ENCODE measurements at places on chromosomes 3 and 15. TPM values are rescaled to one million over a fixed set of nuclear protein-coding genes. Genes with fewer than 3 reads are reported as not detected.

DNA sequence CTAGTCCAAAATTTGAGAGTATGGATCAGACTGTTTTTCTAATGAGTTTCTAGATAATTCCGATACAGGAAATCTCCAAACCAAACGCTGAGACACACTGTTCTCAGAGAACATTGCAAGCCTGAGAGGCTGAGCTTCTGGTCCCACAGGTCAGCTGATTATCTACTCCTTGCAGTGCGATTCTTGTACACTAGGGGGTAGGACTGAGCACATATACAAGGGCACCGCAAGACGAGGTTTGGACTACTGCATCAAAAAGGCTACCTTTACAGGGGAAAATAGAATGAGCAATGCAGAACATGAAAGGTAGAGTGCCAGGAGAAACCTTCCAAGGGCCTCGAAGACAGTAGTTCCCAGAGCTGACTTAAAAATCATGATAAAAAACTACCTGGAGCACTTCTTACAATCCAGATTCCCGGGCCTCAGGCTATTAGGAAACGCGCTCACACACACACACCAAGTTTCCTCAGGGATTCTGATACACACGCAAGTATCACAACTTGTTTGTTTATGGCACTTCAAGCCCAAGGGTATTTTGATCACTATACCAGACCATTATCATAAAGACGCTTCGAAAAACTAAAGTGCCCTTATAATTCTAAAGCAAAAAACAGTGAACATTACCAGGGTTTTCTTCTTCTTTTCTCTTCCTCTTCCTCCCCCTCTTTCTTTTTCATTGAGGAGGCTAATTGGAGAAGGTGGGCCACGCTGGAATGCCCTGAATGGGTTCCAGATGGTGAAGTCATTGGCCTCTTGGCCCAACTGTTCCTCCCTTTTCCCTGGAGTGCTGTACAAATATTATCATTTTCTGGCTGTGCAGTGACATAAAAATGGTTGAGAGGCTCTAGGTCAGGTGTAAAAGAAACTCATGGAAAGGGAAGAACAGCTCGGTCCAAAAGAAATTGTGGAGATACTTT is 61.8 kb downstream of the SLC12A8 start:
- DNase-seq, result no peak

DNA sequence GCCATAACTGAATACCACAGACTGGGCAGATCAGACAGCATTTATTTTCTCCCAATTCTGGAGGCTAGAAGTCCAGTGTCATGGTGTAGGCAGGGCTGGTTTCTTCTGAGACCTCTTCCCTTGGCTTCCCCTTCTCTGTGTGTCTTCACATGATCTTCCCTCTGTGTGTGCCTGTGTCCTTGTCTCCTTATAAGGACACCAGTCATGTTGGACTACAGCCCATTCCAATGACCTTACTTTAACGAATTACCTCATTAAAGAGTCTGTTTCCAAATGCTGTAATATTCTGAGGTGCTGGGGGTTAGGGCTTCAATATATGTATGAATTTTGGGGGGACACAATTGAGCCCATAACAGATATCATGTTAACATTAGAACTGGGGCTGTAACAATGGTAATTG is 13.3 kb upstream of the RARRES1 start:
- no peak for DNase-seq

DNA sequence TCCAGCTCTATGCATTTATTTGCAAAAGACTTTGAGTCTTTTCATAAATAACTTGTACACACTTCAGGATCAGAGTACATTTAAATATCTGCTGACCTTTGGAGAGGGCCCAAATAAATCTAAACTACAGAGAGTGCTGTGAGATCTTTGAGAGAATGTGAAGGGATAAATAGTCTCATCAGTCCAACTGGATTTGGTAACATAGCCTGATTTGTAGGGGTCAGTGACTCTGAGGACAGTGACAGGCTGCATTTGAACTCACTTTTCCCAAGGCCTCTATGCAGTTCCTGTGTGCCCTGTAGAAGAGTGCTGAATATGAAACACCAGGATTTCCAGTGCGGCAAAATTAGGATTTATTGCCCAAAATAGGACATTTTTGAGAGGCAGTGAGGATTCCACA is 136.2 kb downstream of the ZPLD1 start:
- no peak for DNase-seq

DNA sequence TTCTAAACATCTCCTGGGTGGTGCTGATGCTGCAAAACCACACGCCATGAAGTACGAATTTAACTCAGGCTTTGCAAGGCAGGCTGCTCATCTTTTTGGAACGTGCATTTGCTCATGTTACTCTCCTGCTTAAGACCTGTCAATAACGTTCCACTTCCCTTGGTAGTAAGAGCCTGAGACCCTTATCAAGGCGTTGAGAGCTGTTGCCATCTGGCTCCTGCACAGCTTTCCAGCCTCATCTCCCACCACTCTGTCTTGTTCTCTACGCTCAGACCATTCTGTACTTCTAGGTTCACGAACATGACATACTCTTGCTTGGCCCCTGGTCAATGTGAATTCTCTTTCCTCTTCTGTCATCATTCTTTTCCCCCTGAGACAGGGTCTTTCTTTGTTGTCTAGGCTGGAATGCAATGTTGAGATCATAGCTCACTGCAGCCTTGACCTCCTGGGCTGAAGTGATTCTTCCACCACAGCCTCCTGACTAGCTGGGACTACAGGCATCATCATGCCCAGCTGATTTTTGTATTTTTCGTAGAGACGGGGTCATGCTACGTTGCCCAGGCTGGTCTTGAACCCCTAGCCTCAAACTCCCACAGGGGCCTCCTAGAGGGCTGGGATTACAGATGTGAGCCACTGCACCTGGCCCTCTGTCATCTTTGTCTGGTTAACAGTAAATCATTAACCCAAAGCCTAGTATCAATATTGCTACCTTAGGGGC is 202.8 kb downstream of the CADPS start:
- no peak for DNase-seq

GRCh38 chr3:23685541-23686258 is 120.1 kb upstream of the UBE2E1 start:
- DNase-seq, result peak; percentile 93

- no peak for DNase-seq
Measured at GRCh38 chr15:28888900-28889299, 3.1 kb downstream of the APBA2 start.

DNA sequence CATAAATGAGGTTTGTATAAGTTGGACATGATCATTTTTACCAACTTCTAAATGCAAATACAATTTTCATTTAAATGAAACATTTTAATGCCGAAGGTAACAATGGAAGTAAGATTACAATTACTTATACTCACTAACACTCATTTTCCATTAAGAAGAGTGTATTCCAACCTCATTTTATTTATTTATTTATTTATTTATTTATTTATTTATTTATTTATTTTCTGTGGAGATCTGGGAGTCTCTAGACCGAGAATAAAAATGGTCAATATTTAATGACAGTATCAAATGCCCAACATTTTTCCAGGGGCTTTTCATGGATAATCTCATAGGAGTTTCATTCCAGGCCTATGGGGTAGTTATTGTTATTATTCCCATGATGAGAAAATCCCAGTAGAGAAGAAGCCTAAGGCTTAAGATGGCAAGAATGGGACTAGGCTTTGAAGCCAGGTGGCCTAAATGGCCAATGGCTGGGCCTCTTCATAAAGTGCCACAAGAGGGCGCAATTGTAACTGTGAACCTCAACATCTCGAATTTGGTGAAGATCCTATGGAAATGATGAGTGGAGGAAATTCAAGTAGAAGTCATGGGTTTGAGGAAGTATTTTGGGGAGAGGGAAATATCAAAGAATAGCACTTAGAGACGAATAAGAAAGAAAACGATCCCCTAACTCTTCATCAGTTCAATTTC is 21.3 kb downstream of the VGLL3 start:
- no peak for DNase-seq

DNA sequence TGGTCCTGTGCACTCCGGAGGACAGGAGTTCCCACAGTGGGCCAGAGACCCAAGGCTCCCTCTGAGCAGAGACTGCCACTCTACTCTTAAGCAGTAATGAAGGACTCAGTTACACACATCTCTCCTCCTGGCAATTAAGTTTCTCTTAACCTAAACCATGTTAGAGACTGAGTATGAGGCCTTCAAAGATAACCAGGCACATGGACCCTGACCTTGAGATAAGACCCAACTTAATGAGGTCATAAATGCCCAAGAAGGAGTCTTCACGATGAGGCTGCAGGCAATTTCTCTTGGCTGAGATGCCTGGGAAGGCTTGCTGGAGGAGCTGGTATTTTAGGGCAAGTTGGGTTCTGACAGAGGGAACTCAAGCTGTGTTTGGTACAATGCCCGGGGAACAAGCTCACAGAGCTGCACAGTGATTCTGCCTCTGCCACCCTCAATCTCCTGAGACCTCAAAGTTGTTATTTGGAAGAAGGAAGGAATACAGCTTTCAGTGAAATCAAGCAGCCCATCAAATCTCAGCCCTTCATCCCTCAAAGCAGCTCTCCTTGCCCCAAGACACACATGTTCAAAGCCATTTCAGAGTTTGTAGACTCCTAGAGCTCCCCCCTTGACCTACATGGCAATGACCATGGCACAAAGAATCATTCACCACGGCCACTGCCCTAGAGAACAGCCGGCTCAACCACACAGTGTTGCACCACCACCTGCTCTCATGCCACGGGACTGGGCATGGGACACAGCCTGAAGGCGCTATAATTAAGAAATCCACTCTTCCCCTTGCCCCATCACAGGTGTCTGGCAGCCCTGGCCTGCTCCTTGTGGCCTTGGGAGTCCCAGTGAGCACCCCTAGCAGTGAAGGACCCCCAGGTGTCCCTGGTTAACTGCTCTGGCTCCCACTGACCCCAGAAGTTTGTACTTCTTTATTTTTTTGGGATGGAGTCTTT is 7.1 kb downstream of the RMDN3 start:
- DNase-seq, result no peak

GRCh38 chr15:94212291-94212690 is 19.1 kb upstream of the MCTP2 start:
- DNase-seq, result no peak

DNA sequence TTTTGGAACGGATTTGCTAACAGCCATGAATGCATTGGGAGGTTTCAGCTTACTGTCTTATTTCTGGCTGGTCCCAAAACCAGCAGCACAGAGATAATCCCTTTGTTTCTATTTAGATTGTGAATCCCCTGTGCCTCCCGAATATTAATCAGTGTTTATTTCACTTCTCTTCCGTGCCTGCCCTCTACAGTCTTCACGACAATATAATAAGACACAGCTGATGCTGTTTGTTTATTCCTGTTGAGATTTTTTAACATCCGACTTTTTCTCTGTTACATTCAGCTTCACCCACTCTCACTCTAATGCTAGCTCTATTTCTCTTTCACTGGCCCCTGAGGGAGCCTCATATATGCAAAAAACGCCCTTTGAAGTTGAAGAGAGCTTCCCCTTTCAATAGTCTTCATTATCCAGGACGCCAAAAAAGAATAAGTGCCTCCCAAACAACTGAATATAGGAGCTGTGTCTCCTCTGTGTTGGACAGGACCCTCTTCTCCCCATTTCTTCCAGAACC is 995.3 kb downstream of the ROBO2 start:
- no peak for DNase-seq

DNA sequence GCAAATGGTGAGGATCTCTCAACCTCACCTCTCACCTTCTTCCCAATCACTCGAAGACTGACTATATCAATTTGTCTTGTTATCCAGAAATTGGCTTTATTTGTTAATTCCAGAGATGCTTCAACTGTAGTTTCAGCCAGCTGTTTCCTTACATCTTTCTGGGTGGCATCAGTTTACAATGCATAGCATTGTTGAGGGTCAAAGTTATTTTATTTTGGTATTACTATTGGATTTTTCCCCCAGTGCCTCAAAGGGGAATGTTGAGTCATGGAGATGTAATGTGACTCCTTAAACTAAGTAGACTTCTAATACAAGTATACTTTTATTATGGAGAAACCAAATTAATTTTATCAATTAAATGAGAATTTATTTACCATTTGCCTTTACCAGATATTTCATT is 351.6 kb downstream of the TIGIT start:
- no peak for DNase-seq

DNA sequence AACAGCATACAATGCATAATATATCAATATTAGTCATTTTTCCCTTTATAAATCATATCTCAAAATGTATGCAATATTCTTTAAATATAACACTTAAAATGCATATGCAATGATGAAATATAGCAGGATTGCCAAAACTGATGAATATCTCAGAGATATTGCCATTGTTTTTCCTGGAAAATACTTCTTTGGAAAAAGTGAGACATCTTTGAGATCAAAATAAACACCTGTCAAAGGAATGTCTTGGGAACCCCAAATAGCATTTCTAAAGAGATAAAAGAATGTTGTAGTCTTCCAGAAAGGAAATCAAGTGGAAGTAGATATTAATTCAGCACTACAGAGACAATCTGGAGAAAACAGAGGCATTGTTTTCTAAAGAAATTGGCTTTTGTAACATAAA is 457.8 kb upstream of the UBE2E2 start:
- DNase-seq, result no peak

DNA sequence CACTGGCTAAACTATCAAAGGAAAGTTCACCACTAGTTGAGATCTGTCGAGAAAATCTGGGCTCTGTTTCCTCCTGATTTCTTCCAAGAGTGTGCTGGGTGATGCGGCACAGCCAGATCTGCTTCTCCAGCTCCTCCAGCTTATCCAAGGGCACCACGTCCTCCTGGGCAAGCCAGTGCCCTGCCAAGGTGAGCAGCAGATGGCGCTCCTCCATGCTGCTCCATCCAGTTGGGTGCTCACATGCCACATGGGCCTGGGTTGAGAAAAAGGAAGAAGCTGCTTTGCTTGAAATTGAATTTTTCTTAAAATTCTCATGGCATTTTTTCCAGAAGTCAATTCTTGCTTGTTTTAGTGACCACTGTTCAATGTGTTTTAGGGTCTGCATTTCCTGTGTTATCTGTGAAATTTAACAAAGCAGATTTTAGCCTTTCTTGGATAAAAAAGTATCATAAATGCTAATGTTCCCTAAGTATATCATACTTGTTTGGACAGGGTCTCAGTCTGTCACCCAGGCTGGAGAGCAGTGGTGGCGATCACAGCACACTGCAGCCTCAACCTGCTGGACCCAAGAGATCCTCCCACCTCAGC is 47.3 kb downstream of the EIF3J start:
- peak; percentile 26 for DNase-seq

DNA sequence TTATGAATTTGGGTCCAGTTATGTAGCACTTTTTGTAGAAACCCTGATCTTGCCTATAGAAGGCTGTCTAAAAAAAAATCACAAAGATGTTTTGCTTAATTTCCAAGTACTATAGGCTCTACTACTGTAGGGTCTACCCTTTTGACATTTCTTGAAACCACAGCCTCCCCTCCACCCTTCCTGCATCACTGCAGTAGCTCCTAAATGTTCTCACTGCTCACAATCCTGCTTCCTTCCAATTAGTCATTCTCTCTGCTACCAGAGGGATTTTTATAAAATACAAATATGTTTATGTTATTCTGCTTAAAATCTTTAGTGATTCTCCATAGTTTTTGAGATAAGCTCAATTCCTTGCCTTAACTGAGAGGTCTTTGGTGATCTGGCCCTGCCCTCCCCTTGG is 114.0 kb downstream of the CYP19A1 start:
- no peak for DNase-seq

The ITGB5 gene
- 361 TPM for total RNA-seq

The ZNF501 gene
- 3.8 TPM for total RNA-seq

The DLL4 gene
- 0.07 TPM for total RNA-seq

The EPHB3 gene
- 0.20 TPM for total RNA-seq
